Thymus (tissue), 14 donors: ENCODE measurements at places on chromosomes 13 and 19. TPM values are rescaled to one million over a fixed set of nuclear protein-coding genes. Genes with fewer than 3 reads are reported as not detected.

DNA sequence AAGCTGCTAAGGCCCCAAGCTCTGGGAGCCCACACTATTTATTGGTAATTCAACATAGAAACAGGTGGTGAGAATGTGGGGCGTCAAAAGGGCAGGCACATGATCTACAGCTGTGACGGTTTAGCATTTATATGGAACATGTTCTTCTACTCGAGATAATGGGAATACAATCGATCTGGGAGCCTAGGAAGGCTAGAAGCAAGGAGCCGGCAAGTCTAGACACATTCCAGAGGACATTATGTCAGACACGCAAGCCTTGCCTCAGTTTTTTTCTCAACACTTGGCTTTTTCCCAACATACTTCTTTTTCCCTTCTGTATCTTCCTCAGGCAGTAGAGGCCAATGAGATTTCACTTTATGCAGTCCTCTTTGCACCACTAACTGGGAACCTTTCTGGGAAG, 315.7 kb upstream of the SLITRK5 start:
- DNase-seq, result no peak
- H3K4me1 ChIP-seq, result no peaks in the 10 kb centered on the region
- H3K27me3 ChIP-seq, result no peaks in the 10 kb centered on the region
- H3K4me3 ChIP-seq, result no peak overlapping the region
- no peak overlapping the region for H3K27ac ChIP-seq

DNA sequence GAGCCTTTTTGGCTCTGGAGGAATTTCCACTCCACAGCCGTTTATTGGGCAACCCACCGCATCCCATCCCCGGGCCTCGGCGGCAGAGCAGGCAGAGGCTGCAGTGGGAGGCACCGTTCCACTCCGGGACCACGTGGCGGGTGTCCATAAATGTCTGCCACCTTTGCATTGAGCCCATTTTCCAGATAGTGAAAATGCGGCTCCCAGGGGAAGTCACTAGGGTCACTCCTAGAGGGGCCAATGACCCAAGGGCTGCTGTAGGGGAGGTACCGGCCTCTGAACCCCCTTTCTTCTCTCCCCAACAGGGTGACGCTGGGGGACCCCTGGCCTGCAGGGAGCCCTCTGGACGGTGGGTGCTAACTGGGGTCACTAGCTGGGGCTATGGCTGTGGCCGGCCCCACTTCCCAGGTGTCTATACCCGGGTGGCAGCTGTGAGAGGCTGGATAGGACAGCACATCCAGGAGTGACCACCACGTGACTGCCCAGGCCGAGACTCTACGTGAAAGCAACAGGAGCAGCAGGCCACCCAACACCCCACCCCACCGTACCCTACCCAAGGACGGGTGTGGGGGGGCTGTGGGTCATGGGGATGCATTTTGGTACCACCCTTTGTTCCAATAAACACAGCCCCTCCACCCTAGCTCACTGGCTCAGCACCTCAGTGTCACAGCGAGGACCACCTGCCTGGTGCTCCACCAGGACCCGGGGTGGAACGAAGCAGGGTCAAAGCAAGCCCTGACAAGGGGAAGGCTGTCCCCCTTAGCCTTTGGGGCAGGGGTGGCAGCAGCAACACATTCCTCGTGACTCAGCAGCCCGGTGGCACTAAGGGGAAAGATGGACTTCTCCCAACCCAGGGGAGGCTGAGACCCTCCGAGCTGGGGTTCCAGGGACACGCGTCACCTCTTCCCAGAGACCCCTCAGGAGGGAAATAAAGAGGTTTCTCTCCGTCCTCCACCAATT, 1.5 kb downstream of the TIMM13 start:
- H3K27me3 ChIP-seq, result no peaks in the 10 kb centered on the region
- no peak for DNase-seq
- peaks cover 35% of the 10 kb centered on the region for H3K36me3 ChIP-seq
- H3K4me1 ChIP-seq, result peaks cover 39% of the 10 kb centered on the region

GRCh38 chr19:3270902-3271301, 46.4 kb downstream of the CELF5 start:
- DNase-seq, result no peak
- peaks cover 37% of the 10 kb centered on the region for H3K27me3 ChIP-seq
- no peak overlapping the region for H3K27ac ChIP-seq

- H3K4me3 ChIP-seq, result no peak overlapping the region
- no peaks in the 10 kb centered on the region for H3K4me1 ChIP-seq
- DNase-seq, result no peak
- H3K27ac ChIP-seq, result no peak overlapping the region
- H3K27me3 ChIP-seq, result no peaks in the 10 kb centered on the region
Measured at GRCh38 chr19:35170359-35171061, 16.0 kb downstream of the FXYD5 start.

- H3K36me3 ChIP-seq, result no peaks in the 10 kb centered on the region
- H3K27ac ChIP-seq, result no peak overlapping the region
- no peak overlapping the region for H3K4me3 ChIP-seq
Measured at GRCh38 chr13:28622286-28622685, 36.6 kb upstream of the POMP start.

GRCh38 chr19:54115109-54116063, at the start of the genes PRPF31 and TFPT:
Gene PRPF31 (plus strand): TSS chr19:54115754. CDS start chr19:54118279, 2,525 bp downstream.
Gene TFPT (minus strand): TSS chr19:54115657. CDS start chr19:54115269, 388 bp downstream.
- H3K4me1 ChIP-seq, result peaks cover 21% of the 10 kb centered on the region
- H3K27me3 ChIP-seq, result no peaks in the 10 kb centered on the region
- DNase-seq, result peak; percentile 98
- peaks cover 21% of the 10 kb centered on the region for H3K36me3 ChIP-seq
- H3K27ac ChIP-seq, result peak within 1 kb of the TSS; percentile 83

DNA sequence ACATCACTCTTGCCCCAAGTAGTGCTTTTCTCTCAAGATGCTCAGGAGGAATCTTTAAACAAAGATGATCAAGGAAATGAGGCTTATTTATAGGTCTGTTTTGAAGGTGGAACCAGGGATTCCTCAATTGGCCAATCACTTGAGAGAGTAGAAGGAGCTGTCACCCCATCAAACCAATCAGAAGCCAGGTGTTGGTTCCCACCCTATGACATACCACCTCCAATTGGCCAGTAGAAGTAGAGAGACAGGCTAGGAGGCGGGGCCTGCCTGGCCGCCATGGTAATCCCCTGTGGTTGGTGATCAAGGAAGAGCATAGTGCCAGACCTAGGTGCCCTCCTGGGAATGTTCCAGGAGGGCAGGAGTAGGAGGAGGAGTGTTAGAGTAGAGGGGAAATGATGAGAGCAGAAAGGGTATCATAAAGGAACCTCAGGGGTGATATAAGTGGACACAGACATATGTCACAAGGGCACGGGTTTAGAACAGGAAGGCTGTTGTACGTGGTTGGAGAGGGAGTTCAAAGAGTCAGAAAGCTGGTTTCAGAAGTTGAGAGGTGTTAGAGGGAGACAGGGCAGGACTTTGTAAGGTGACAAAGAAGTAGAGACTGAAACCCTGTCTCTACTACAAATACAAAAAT, 10.5 kb downstream of the PMIS2 start:
- no peak for DNase-seq
- H3K27ac ChIP-seq, result no peak overlapping the region

GRCh38 chr19:57656346-57656745, 12.4 kb upstream of the ZSCAN4 start:
- no peaks in the 10 kb centered on the region for H3K27me3 ChIP-seq
- no peaks in the 10 kb centered on the region for H3K36me3 ChIP-seq
- H3K4me1 ChIP-seq, result peaks cover under 1% of the 10 kb centered on the region
- H3K4me3 ChIP-seq, result no peak overlapping the region
- no peak for DNase-seq
- H3K27ac ChIP-seq, result no peak overlapping the region

Gene SIGLEC5
- 0.90 TPM for total RNA-seq

Gene ZNF667
- total RNA-seq, result 3.8 TPM

Gene RNF225
- not detected for total RNA-seq
